ENCODE measurements at places on chromosomes 2 and 18.

- no peak for DNase-seq
Measured at GRCh38 chr2:39150890-39151497, 30.1 kb upstream of the SOS1 start.

DNA sequence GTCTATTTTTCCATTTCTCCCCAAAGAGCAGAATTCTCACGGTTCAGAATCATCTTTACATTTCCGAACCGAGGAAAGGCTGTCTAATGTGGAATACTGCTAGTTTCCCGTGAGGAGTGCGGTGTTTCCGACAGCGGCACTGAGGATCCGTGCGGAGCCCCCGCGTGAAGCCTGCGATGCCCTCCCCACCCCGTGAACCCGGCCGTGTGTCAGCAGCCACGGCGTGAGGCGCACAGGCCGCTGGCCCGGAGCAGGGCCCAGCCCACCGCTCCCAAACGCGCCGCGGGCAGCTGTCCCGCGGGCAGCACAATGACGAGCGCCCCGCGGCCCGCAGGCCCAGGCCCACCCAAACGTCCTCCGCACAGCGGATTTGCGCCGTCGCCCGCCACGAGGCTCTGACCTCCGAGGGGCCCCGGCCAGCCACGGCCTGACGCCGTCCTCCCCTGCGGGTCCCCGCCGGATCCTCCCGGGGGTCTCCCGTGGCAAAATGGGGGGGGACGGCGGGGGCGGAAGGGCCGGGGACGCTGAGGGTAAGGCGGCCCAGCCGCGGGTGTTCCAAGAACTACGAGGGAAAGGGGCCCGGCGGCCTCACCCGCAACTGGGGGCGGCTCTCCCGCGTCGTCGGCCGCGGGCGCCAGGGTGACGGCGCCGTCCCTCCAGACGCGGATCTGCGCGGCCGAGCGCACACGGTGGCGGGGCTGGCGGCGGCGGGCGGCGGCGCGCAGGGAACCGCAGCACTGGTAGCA lies 796 bp downstream of the SPIRE1 start:
- DNase-seq: no peak

GRCh38 chr2:21422050-21422449 lies 298.3 kb downstream of the TDRD15 start:
- DNase-seq: peak; percentile 37

- DNase-seq: no peak
Measured at GRCh38 chr2:178422097-178422496, 28.9 kb downstream of the PRKRA start.

GRCh38 chr2:85175369-85176299 lies 42.4 kb downstream of the TCF7L1 start:
- no peak for DNase-seq

GRCh38 chr18:45916302-45916701 lies 50.8 kb downstream of the EPG5 start:
- DNase-seq: peak; percentile 20

DNA sequence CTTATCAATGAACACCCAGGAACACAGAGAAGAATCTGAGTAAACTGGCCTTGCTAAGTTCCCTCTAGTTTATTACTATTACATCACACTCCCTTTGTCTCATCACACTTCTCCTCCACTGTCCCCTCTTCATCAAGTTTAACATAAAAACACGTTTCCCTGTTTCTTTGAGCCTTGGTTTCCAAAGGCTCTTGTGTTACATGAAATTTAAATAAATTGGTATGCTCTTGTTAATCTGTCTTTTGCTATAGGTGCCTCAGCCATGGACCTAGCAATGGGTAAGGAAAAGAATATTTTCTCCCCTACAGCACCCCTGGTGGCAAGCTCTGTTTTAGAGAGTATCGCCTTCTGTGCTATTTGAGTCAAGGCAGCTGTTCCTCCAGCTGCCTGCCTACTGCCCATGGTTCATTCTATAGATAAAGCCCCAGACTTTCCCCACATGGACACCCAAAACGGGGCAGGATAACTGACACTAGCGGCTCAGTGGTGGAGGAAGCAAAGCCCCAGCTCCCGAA lies 31.8 kb downstream of the TGIF1 start:
- peak; percentile 73 for DNase-seq

- DNase-seq: peak; percentile 51
Measured at GRCh38 chr2:241298673-241299072, 16.8 kb downstream of the HDLBP start.

DNA sequence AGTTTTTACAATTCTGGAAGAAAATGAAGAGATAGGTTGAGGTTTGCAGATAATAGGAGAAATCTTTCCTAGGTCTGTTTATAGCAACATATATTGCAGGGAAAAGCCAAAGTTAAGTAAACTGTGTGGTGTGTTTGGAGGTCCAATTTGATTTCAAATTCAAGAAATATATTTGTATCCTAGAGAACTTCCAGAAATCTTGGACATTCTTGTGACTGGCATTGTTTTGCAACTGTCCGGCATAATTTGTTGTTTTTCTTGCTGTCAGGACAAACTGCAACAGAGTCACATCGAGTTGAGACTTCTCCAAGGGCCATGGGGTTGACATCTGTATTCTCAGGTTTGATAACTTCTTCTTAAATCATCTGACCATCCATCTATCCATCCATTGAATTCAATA lies 170.9 kb upstream of the ZEB2 start:
- no peak for DNase-seq

- DNase-seq: no peak
Measured at GRCh38 chr18:38310936-38311335, 745.3 kb upstream of the CELF4 start.

GRCh38 chr2:38631976-38632375 lies 29.2 kb upstream of the HNRNPLL start:
- no peak for DNase-seq

DNA sequence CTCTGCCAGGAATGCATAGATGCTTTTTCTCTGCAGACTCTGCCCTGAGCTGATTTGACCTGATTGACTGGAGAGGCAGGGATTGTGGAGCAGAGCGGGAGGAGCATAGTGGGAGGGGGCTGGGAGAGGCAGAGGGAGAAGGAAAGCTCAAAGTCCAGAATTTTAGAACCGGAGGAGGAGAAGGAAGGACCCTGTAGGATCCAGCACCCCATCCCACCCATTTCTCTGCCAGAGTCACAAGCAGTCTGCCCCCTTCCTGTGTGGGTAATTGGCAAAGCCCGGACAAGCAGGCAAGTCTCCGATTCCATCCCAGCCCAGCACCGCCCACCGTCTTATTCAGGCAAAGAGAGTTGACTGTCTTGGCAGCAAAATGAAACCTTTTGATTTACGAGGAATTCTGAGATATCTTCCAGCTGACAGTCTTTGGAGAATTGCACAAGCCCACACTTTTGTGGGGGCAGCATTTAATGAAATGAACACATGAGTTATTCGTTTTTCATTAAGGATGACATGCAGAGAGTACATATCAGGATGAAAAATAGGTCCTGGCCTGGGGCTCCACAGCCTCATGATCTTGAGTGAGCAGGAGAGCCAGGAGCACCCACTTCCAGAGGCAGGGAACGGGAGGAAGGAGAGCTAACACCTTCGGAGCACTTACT lies 103.1 kb downstream of the MCFD2 start:
- DNase-seq: no peak

DNA sequence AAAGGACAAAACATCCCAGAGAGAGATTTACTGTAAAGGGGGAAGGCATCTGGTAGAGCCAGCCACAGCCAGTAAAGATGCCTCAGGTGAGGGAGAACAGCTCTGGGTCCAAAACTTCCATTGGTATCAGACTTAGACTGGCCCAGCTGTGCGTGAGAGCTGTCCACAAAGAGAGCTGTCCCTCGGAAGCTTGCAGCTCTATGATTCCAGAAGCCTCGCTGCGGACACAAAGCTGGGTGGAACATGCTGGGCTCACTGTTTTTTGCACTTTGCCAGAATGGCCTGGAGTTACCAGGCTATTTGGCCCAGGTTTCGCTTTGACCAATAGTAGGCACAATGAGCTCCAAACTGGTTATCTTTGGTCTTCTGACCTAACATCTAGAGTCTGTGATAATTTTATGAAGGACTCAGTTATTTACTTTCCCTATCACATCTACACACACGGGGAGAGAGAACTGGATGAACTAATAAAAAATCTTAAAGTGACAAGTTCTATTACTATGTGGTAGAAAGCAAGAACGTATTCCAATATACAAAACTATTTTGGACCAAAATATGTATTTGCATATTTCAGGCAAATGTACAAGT lies 101.9 kb downstream of the DNER start:
- no peak for DNase-seq

DNA sequence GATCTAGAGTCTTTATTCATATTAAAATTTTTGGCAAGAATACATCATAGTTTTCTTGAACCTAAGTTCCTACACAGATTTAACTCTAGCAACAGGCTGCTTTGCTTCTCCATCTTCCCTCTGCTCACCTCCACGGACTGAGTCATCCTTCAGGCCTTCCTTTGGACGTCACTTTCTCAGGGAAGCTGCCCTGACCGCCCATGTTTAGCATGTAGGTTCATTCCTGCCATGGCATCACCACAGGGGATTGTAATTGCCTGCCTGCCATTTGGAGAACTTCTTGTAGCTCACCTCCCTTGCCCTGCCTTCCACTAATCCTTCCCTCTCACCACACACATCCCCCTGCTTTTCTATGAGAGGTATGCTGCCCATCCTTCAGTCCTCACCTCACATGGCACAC lies 43.9 kb upstream of the B3GNT2 start:
- DNase-seq: no peak

GRCh38 chr2:25473758-25474340 lies 132.1 kb upstream of the DNMT3A start:
- DNase-seq: peak; percentile 88

DNA sequence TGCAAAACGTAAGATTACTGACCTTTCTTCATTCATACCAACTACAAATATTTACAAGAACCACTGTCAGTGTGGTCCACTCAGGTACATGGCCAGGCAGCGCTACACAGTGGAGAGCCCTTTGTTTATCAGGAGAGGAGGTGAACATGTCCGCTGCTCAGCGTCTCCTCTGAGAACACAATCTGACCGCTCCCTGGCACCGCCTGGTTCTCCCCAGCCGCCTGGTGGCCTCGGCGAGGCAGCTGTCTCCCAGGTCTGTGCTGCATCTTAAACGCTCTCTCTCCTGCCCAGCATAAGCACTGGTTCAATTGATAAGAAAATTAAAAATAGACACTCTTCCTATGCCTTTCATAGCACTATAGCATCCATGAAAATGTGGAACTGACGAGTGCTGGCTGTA lies 146.8 kb upstream of the PXDN start:
- no peak for DNase-seq

DNA sequence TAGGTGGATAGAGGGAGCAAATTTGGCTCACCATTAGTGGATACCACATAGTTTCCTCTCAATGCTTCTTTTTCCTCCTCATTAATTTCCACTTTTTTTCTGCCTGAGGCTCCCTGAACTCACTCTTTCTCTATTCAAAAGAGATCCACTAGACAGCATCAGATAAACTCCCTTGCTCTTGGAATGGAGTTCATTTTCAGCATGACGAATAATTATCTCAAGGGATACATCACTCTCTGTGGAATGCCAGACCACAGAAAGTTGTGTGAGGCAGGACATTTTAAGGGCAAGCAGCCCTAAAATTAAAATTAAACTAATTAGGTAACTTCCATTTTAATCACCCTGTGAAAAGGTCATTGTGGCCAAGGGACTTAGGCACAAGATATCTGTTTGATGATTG lies 1920.1 kb upstream of the CELF4 start:
- no peak for DNase-seq

GRCh38 chr2:171522052-171522787 lies at the start of gene CYBRD1:
TSS of gene CYBRD1 (plus strand) at chr2:171522474. CDS start at chr2:171522546, 72 bp downstream.
- DNase-seq: peak; percentile 94

- no peak for DNase-seq
Measured at GRCh38 chr2:239098288-239098970, 250.5 kb downstream of the TWIST2 start.

DNA sequence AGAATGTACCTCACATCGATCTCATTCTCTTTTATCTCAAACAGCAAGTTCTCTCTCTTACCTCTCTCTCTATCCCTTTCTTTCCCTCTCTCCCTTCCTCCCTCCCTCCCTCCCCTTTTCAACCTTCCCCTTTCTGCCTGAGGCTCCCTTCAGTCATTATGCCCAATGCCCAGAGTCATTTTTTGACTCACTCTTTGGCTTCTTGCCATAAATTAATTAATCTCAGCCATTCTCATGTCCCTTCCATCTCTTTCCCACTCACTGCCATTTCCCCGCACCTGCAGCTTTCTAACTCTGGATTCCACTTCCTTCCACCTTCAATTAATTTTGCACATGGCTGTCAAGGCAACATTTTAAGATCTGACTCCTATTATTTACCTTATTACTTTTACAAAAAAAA lies 60.1 kb downstream of the EVA1A start:
- DNase-seq: no peak

- no peak for DNase-seq
Measured at GRCh38 chr2:99821039-99821438, 321.4 kb downstream of the AFF3 start.

DNA sequence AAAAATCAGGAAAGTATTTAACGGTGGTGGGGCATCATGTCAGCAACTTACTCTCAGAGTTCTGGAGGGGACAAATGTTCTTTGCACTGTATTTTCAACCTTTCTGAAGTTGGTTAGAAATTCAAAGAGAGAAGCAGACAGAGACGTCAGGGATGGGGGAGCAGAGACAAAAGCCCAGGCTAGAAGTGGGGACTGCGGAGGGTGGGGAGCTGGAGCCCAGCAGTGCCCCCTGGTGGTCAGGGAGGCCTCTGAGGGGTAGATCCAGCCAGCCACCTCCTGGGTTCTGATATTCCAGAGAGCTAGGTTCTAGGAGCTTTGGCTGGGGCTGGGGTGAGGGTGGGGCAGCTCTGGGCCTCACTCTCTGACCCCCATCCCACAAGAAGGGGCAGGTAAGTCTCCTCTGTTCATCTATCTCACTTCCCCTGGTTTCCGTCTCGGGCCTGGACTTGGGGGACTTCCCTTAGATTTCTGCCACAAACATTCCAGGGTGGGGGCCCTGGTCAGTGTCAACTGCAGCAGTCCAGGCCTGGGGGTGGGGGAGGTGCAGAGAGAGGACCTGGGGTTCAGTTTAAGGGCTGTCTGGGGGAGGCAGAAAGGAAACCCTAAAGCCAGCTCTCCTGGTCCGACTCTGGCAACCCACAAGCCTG lies 8.9 kb downstream of the TNS1 start:
- peak; percentile 81 for DNase-seq

GRCh38 chr2:181264441-181264840 lies 192.7 kb upstream of the ITGA4 start:
- DNase-seq: no peak

GRCh38 chr18:50629148-50629631 lies 69.3 kb downstream of the MAPK4 start:
- no peak for DNase-seq

DNA sequence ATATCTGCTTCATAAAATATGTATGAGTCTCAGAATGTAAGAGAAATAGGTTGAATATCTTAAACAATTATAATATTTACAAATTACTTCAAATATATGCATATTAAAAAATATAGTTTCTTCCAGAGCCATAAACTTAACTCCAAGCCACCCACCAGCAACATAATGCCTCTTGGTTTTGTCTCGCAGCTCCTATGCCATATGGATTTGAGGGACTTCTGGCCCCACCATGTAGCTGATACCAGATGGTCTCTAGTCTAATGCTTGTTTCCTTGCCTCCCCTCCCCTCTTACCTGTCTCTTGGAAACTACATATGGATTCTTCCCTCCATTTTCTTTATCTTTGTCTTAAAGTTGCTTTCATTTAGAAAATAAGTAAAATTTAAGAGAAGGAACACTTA lies 114.3 kb downstream of the GCA start:
- DNase-seq: no peak

GRCh38 chr2:8433390-8433789 lies 248.5 kb upstream of the ID2 start:
- DNase-seq: no peak

GRCh38 chr2:85797921-85798320 lies 44.1 kb downstream of the ATOH8 start:
- peak; percentile 43 for DNase-seq
